ENCODE measurements at places on chromosomes 4 and X.

GRCh38 chrX:120559804-120560203 lies 958 bp downstream of the CUL4B start:
- DNase-seq = no peak

GRCh38 chr4:159047478-159048165 lies 55.3 kb upstream of the RAPGEF2 start:
- no peak for DNase-seq

DNA sequence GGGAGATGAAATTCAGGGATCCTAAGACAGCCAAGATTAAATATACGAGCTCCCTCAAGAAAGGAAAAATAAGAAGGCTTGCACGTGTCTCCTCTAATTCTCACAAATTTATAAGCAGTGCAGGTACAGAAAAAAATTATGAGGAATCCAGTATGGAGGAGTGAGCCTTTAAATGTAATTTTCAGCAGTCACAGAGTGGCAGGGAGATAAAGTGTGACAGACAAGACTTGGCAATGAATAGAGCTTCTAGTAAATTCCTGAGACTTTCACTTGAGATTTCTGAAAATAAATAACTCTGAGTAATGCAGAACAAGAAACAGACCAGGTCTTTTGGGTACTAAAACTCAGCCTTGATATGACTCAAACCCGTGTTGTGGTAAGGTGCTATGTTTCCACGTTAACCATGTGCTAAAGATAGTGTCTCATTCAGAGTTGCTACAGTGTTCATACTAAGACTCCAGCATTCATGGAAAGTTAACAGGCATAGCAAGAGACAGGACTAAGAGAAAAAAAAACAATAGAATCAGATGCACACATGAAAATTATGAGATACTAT lies 119.8 kb downstream of the SPOCK3 start:
- no peak for DNase-seq

GRCh38 chrX:101803451-101803850 lies 128.4 kb downstream of the ZMAT1 start:
- DNase-seq = peak; percentile 1

GRCh38 chrX:133813971-133814370 lies 171.4 kb downstream of the GPC3 start:
- no peak for DNase-seq

- peak; percentile 66 for DNase-seq
Observed at GRCh38 chrX:115560978-115561604, at the start of gene PLS3. Gene PLS3 (plus strand): TSS chrX:115561174. CDS start chrX:115610251, 49,077 bp downstream.

GRCh38 chrX:53160297-53160983 lies 64.6 kb downstream of the KDM5C start:
- no peak for DNase-seq

DNA sequence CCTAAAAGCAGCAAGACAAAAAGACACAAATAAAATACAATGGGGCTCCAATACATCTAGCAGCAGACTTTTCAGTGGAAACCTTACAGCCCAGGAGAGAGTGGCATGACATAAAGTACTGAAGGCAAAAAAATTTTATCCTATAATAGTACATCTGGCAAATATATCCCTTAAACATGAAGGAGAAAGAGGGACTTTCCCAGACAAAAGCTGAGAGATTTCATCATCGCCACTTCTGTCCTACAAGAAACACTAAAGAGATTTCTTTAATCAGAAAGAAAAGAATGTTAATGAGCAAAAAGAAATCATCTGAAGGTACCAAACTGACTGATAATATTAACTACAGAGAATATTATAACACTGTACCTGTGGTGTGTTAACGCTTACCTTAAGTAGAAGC lies 86.4 kb downstream of the ANKRD17 start:
- no peak for DNase-seq

DNA sequence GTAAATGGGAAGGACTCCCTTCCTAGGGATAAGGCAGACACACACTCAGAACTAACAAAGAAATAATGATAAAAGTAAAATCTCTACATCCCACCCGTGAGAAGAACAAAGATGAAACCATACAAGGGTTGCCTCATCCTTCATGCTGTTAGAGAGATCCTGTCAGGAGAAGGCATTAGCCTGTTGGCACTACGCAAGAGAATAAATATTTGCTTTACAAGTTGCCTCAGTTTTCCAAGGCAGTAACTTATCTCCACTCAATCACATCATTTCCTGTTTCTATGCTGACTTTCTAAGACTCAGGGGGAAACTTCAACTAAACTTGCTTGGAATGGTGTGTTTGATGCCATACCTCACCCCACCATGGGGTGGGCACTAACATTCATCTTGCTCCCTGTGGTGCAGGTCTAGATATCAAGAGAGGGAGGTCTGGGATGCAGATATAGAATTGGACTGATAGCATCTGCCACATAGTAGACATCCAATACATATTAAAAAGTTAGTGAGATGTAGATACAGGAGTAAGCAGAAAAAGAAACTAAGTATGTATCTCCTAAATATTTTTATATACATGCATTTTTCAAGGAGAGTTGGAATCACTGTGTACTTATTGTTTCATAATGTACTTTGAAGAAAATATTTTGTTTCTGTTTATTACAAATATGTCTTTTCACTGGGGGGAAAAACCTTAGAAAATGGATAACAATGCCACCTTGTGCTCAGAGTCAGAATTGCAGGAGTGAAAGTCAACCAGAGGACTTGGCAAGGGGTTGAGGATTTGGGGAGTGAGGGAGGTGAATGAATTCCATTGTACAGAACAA lies 57.2 kb upstream of the BEX4 start:
- DNase-seq = no peak

- DNase-seq = no peak
Observed at GRCh38 chrX:48468247-48468671, 1.8 kb downstream of the SLC38A5 start.

GRCh38 chrX:87728024-87728423 lies 210.4 kb downstream of the KLHL4 start:
- no peak for DNase-seq

DNA sequence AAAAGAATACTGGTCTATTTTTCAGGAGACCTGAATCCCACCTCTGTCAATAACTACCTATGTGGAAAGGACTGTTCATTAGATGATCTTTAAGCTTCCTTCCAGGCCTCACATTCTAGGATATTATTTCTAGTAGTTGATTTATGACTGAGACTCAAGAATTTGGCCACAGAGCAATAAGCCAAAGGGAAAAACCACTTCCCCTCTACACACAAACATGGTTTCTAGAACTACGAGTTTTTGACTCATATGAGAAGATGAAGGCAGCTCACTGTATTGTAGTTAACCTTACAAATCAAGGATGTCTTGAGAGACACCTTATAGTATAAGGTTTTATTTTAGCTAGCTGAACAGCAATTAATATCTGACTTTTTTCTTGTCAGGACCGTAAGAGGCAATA lies 36.9 kb upstream of the GDPD2 start:
- DNase-seq = no peak

- no peak for DNase-seq
Observed at GRCh38 chr4:22850630-22851029, 157.9 kb downstream of the GBA3 start.

- DNase-seq = no peak
Observed at GRCh38 chr4:26321373-26322221, 783 bp downstream of the RBPJ start.

- DNase-seq = no peak
Observed at GRCh38 chr4:47862297-47862696, 24.4 kb upstream of the CORIN start.

DNA sequence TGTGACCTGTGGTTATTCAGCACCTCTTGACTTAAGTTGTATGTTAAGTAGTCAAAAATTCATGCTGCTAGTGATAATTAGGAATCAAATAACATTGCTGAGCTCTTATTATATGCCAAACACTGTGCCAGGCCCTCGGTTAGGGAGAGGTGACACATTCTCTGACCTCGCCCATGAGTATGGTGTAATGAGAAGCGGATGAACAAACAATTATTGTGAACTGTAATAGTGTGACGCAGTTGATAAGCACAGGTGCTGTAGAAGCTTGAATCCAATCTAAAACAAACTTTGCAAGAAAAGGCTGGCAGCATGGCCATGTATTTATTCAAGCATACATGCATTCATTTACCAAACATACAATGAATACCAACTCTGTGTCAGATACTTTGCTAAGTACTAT lies 303.5 kb upstream of the HS3ST1 start:
- DNase-seq = no peak

DNA sequence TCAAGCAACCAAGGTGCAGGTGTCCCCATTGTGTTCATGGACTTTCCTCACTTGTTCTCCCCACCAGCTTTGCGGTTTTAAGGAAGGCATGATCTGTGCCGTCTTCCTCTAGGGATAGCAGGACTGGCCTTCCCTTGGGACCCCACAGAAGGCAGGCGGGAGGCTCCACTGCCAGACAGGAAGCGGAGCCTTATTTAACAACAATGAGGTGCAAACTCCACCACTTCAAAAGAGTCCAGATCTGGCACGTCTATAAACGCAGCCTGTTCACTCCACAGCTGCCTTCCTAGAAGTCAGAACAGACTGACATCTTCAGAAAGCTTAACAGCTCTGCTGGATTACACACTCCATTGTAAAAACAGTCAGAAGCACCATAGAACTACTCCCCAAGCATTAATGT lies 1.7 kb upstream of the GPR143 start:
- no peak for DNase-seq

GRCh38 chr4:142405695-142406498 lies 440.2 kb downstream of the INPP4B start:
- DNase-seq = no peak

- DNase-seq = no peak
Observed at GRCh38 chrX:112235547-112235946, 153.0 kb upstream of the TRPC5 start.

DNA sequence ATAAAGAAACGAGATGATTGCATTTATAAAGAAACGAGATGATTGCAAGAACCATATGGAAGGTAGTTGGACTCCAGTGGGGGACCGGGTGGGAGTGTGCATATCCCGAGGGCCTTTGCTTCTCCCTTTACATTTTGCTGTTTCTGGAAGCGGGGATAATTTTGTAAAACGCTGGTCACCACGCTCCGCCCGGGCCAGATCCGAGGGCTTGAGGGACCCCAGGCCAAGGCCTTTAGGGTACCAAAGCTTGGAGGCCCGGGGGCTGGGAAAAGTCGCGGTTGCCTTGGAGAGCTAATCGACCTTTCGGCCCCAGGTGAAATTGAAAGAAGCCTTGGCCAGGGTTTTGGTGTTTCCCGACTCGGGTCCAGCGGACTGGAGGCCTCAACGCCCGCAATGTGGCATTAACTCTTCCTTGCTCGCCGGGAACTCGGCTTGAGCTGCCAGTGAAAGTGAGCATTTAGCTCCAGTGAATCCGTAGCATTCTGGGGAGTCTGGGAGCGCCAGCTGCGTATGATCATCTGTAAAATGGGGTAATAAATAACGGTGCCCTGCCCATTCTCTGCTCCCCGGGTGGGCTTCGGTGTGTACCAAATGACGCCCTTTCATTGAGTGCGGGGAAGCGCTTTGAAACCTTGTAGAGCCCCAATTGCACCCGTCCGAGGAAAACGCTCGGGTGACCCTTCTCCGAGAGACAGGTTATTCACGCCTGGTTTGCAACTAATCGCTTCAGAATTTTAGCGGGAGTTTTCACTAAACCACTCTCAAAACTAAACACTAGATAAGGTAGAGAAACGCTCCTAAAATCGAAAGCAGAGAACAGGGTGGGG lies 4.5 kb downstream of the NKX3-2 start:
- no peak for DNase-seq

DNA sequence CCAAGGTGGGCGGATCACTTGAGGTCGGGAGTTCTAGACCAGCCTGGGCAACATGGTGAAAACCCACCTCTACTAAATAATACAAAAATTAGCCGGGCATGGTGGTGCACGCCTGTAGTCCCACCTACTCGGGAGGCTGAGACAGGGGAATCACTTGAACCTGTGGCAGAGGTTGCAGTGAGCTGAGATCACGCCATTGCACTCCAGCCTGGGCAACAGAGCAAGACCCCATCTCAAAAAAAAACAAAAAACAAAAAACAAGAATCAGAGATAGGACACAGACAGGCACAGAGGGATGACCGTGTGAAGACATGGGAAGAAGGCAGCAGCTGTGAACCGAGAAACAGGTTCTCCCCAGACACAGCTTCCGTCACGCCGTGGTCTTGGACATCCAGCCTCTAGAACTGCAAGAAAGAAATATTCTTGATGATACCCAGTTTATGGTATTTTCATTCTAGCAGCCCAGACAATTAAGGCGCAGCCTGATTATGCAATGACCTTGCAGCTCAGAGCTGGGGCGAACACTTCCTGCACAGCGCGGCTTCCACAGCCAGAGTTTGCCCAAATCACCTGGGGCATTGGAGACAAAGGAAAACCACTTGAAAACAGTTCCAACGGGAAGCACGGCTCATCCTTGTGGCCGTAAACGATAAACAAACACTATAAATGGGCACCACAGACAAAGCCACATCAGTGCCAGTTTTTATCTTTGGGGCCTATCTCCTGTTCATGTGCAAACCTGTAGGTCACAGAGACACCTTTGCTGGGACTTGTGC lies 4.2 kb upstream of the ARSD start:
- no peak for DNase-seq

GRCh38 chr4:177315767-177316464 lies 6.2 kb downstream of the NEIL3 start:
- no peak for DNase-seq

- no peak for DNase-seq
Observed at GRCh38 chrX:107701493-107702121, 73.3 kb downstream of the PRPS1 start.

DNA sequence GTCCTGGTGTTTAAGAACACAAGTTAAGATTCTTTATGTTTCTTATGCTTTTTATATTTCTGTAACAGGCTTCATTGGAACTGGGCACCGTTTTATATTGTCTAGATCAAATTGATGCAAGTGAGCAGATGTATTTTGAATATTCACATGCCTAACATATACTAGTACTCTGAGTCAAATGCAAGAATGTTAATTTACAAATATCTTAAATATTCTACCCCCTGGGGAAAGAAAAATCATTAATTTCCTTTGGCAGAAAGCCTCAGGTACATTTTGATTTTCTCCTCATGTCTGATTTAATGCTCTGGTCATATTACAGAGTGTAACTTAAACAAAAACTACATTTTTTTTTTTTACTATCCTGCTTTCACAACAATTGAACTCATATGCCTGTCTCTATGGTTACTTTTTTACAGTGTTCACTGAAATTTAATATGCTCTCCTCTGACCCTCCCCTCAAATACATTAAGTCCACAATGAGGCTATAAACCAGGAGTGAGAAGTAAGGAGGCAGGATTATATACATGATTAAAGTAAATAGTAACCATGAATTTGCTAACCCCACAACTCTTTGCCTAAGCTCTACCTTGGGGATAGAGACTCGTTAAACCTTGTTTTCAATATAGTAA lies 2.4 kb upstream of the NSUN7 start:
- no peak for DNase-seq

DNA sequence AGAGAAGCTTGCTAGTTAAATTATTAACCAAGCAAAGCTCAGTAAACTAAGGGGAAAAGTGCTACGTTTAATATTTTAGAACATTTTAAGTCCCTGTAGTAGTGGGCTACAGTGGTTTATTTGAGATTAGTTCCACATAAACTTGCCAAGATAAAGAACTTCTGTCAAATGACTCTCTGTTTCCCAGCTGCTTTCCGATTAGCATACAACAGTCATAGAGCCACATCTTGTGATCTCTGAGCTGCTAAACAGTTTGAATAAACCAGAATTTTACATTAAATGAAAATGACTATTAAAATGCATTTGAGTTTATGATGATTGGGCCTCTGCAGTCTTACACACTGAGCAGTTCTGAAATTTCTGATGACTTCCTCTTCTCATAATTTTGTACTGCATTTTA lies 568.5 kb downstream of the IQCM start:
- no peak for DNase-seq

GRCh38 chr4:63717384-63717783 lies 691.9 kb downstream of the TECRL start:
- DNase-seq = no peak

- no peak for DNase-seq
Observed at GRCh38 chr4:78292856-78293255, 235.7 kb downstream of the FRAS1 start.

Data from skeletal muscle cell (primary cell).